Urothelium cell line (cell line): ENCODE measurements at places on chromosomes 3 and 15.

DNA sequence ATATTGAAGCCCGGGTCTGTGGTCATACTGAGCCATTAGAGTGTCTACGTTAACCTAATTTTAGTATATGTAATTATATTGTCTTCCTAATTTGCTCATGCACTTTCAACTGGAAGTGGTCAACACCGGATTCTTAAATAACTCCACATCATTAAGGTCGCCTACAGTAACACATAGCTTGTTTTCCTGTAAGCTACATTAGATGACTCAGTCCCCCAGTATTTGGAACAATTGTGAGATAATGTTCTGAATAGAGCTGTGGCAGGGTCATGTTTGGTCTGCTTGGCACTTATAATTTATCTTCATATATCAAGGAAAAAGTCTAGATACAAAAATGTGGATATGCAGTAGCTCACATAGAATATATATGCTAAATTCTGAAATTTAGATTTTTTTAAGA, 486.2 kb downstream of the IGSF11 start:
- DNase-seq, result peak; percentile 55

GRCh38 chr3:13110678-13111116, 37.5 kb upstream of the IQSEC1 start:
- DNase-seq, result no peak

DNA sequence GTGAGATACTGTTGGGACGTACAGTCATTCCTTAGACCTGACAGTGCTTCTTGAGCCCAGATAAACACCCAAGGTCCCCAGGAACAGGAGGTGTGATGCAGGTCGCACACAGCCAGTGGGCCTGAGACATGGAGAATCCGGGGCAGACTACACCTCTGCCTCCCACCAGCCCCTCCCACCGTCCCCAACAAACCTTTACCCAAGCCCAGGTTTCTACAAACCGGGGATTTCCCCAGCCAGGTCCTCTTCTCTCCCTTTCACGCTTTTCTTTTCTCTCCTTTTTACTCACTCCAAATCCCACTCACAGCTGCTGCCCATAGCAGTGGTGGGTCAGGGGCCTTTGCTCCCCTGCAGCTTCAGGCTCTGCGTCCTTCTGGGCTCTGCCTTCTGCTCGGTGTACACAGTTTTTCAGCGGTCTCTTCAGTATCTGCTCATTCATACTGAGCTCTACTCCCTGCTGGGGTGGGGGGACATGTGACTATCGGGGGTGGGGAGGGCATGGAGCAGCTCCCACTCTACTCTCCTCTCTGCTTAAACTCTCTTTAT, 4.8 kb upstream of the PCSK6 start:
- no peak for DNase-seq

GRCh38 chr15:88890495-88890894, 4.8 kb downstream of the HAPLN3 start:
- peak; percentile 41 for DNase-seq

DNA sequence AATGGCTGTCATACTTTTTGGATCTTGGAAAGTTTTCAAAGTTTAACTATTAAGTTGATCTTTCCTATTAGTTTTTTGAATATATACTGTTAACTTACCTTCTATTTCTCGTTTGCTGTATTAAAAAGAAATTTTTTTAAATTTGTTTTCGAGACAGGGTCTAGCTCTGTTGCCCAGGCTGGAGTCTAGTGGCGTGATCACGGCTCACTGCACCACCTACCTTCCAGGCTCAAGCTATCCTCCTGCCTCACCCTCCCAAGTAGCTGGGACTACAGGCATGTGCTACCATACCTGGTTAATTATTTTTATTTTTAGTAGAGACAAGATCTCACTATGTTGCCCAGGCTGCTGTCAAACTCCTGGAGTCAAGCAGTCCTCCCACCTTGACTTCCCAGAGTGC, 4.6 kb downstream of the KNL1 start:
- no peak for DNase-seq

GRCh38 chr3:129663930-129664646, 57.6 kb upstream of the PLXND1 start:
- DNase-seq, result no peak

DNA sequence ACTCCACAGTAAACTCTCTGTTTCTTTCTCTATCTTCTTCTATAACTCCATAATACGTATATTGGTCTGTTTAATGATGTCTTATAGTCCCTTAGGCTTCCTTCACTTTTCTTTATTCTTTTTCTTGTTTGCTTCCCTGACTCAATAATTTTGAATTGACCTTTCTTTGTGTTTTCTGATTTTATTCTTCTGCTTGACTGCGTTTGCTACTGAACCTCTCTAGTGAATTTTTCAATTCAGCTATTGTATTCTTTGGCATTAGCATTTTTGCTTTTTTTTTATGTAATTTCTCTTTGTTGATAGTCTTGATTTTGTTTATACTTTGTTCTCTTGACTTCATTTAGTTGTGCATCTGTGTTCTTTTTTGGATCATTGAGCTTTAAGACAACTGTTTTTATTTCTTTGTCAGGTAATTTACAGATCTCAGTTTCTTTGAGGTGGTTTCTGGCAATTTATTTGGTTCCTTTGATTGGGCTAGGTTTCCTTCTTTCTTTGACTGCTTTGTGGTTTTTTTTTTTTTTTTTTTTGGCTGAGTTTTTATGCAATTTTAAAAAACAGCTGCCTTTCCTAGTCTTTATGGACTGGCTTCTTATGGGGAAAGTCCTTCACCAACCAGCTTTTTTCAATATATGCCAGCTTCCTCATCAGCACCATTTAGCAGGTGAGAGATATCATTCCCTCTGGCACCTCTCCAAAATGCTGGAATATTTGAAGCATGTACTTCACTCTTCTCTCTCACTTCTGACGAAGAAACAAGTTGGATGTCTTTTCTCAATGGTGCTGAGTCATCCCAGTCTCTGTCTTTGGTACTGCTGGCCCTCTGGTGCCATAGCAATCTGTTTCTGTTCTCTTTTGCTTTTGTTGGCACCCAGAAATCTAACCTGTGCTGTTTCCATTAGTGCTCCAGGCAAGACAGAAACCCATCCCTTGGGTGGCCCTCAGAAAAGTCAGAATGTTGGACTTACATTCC, 17.6 kb downstream of the RSRC1 start:
- DNase-seq, result no peak
